Vein endothelial cell (primary cell): ENCODE measurements at places on chromosomes 3 and 15. TPM values are rescaled to one million over a fixed set of nuclear protein-coding genes. Genes with fewer than 3 reads are reported as not detected.

LEKR1 gene
- total RNA-seq: 0.33 and 0.48 TPM in 2 replicates

PRTG gene
- total RNA-seq: 2.3 and 5.3 TPM in 2 replicates

ST3GAL6 gene
- total RNA-seq: 3.3 and 6.0 TPM in 2 replicates

LINGO1 gene
- total RNA-seq: 0.19 and 0.33 TPM in 2 replicates

EEF1AKMT4 gene
- 3.3 and 6.2 TPM in 2 replicates for total RNA-seq

GOLGA8R gene
- total RNA-seq: 0.57 and 2.3 TPM in 2 replicates

ATP13A3 gene
- total RNA-seq: 132 and 147 TPM in 2 replicates

ZNF197 gene
- total RNA-seq: 9.8 and 11.4 TPM in 2 replicates

CD200R1 gene
- total RNA-seq: not detected in 2 replicates

CCDC14 gene
- 25.2 and 29.3 TPM in 2 replicates for total RNA-seq

CAMKV gene
- total RNA-seq: not detected in 2 replicates

DHFR2 gene
- 2.4 and 2.9 TPM in 2 replicates for total RNA-seq

C3orf85 gene
- not detected in 2 replicates for total RNA-seq

NUP210 gene
- 0.29 and 1.3 TPM in 2 replicates for total RNA-seq

LTF gene
- under 0.01 and 0.10 TPM in 2 replicates for total RNA-seq

RSL24D1 gene
- total RNA-seq: 76.5 and 77.7 TPM in 2 replicates

NFKBIZ gene
- 58.7 and 65.0 TPM in 2 replicates for total RNA-seq

PDZRN3 gene
- total RNA-seq: 0.33 TPM in 1 of 2 replicates, not detected in the other

SHC4 gene
- total RNA-seq: 0.65 and 0.96 TPM in 2 replicates

C2CD4A gene
- total RNA-seq: 0.98 and 1.2 TPM in 2 replicates

LRRIQ4 gene
- total RNA-seq: under 0.01 and 0.19 TPM in 2 replicates

THPO gene
- total RNA-seq: not detected in 2 replicates

HOMER2 gene
- 0.33 and 0.38 TPM in 2 replicates for total RNA-seq

SLC38A3 gene
- not detected in 2 replicates for total RNA-seq

RBM5 gene
- total RNA-seq: 151 and 189 TPM in 2 replicates

IL17RC gene
- total RNA-seq: 15.9 and 28.4 TPM in 2 replicates

ABHD6 gene
- 5.9 and 6.8 TPM in 2 replicates for total RNA-seq

KY gene
- total RNA-seq: not detected in 2 replicates

STAB1 gene
- 267 and 435 TPM in 2 replicates for total RNA-seq

IGSF10 gene
- total RNA-seq: under 0.01 TPM in 1 of 2 replicates, not detected in the other

WDR6 gene
- 91.5 and 96.8 TPM in 2 replicates for total RNA-seq

SHF gene
- total RNA-seq: 2.6 and 5.9 TPM in 2 replicates

CCDC9B gene
- 15.2 and 15.7 TPM in 2 replicates for total RNA-seq

RASGRP1 gene
- total RNA-seq: under 0.01 and 0.76 TPM in 2 replicates

TCTA gene
- total RNA-seq: 14.4 and 22.1 TPM in 2 replicates
